ENCODE measurements at places on chromosomes 7 and 10.
A peak's percentile ranks its signal among the peaks of the same experiment; 100 is the strongest.

- DNase-seq, result no peak
Measured at GRCh38 chr7:139798221-139798620, 20.4 kb upstream of the HIPK2 start.

DNA sequence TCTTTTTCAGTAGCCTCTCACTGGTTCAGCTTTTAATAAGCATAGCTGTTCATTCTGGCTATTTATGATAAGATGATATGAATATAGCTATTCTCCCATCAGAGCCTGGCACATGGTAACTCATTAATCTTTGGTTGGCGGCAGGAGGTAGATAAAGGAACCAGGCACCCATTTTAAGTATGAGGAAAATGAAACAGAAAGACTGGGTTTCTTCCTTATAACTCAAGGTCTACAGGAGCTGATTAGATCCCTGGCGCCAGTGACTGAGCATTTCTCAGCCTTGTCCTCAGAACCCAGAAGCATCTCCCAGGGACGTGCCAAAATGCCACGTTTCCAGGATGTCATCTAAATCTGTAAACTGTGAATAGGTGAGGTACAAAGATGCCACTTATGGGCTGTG is 141.9 kb downstream of the TCF7L2 start:
- no peak for DNase-seq

DNA sequence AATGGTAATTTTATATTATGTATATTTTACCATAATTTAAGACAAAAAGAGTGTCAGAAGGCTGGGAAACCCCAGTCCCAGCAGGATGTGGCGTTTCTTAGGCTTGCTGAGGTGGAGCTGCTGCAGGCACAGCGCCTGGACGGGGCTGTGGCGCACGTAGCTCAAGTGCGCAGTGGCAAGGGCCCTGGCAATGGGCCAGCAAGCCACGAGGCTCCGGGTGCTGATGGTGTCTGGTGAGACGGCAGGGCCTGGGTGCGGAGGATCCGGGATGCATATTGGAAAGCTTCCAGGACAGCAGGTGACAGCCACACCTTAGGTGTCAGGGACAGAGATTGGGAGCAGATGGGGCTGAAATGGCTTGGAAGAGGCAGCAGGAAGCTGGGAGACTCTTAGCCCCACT is 37.2 kb downstream of the CLEC2L start:
- DNase-seq, result no peak

DNA sequence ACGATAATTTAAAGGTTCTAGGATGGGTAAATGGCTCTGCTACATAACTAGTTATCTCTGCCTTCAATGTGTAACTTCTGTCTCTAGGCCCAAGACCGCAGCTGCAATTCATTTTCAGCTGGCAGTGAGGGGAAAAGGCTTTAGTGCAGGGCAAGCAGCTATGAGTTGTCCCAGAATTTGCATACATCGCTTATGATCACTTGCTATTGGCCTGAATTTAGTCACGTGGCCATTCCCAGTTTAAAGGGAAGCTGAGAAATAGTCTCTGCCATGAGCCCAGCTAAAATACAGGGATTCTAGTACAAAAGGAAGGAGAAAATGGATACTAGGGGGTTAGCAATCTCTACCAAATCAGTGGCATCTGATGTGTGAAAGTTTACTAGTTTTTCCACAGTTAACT is 145.8 kb upstream of the IMMP2L start:
- DNase-seq, result no peak

DNA sequence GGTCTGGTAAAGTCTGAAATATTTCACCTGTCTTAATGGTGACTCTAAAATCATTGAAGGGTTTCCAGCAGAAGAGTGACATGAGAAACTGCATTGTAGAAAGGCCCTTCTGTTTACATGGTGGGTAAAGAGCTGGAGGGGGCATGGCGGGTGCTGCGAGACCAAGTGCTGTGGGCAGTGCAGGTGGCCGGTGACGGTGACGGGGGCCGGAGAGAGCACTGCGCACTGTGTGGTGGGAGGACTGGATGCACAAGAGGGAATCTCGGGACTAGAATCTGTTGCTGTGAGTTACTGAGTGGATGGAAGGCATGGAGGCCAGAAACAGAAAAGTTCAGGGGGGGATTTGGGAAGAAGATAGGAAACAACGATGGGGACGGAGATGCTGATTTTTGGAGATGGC is 218.7 kb downstream of the USP6NL start:
- DNase-seq, result no peak

GRCh38 chr10:3376631-3377030 is 204.0 kb upstream of the PITRM1 start:
- DNase-seq, result no peak

- no peak for DNase-seq
Measured at GRCh38 chr7:150685219-150686029, at the start of gene GIMAP2. Gene GIMAP2 (plus strand): TSS chr7:150685706. CDS start chr7:150687060, 1,354 bp downstream.

- DNase-seq, result peak; percentile 19
Measured at GRCh38 chr7:131231381-131232220, 96.1 kb upstream of the MKLN1 start.

GRCh38 chr7:37061849-37062559 is 337.7 kb upstream of the AOAH start:
- no peak for DNase-seq

GRCh38 chr10:108789919-108790318 is 1133.4 kb downstream of the XPNPEP1 start:
- DNase-seq, result no peak

- no peak for DNase-seq
Measured at GRCh38 chr10:119830851-119831250, 41.8 kb downstream of the MCMBP start.

DNA sequence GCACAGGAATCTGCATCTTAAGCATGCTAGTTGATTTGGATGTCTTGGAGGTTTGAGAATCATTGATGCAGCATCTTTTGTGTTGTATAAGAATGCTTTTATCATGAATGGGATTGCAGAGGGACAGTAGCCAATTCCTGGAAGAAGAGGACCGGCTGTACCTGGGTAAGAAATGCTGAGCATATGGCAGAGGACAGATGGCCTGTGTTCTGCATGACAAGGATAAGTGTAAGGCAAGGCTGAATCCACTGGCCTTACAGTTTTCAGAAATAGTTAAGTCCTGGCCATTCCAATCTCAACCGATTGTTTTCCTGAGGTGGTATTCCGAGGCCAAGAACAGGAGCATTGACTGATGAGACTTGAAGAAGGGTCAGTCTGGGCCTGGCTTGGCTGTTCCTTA is 24.4 kb upstream of the KBTBD2 start:
- no peak for DNase-seq

GRCh38 chr10:131982796-131983195 is 1.1 kb upstream of the BNIP3 start:
- no peak for DNase-seq

- DNase-seq, result no peak
Measured at GRCh38 chr10:102595897-102596296, 48.4 kb upstream of the TRIM8 start.

DNA sequence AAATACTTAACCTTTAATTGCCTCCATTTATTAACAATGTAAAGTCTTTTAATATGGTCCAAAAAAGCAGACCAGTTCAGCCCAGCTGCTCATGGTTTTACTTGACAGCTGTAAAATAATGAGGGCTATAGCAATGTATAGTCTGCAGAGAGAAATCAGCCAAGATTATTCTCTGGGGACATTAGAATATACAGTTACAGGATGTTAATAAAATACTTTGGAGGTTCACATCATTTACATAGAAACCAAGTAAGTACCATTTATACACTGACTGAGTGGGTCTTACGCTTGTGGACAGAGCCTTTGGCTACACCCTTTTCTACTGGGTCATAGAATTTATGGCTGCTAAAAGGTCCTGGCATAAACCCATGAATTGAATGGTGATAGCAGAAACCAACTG is 340.7 kb upstream of the CELF2 start:
- no peak for DNase-seq

DNA sequence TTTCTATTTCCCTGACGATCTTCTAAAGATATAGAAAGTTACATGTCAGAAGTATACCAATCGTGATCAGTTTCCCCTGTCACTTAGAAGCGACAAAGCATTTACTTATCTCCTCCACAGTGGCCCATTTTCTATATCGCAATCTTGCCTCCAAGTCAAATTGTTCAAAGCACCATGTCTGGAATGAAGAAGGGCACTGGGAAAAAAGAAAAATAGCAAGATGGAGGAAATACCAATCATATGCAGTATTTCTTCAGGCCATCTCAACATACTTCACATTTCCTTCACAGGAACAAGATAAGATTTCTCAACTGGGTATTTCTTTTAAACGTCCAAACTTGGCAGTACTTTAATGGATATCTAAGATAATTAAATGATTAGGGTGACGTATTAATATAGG is 63.3 kb upstream of the IL6 start:
- no peak for DNase-seq

- DNase-seq, result no peak
Measured at GRCh38 chr7:133121175-133121844, 39.4 kb upstream of the CHCHD3 start.

- no peak for DNase-seq
Measured at GRCh38 chr7:95687759-95688343, 84.5 kb upstream of the DYNC1I1 start.

- no peak for DNase-seq
Measured at GRCh38 chr7:143384148-143384547, 3.0 kb downstream of the ZYX start.
